A549 treated with CORT108297 at 1 μM for 4 hours (cell line): ENCODE measurements at places on chromosomes 11 and 22. TPM values are rescaled to one million over a fixed set of nuclear protein-coding genes. Genes with fewer than 3 reads are reported as not detected.

The RGL4 gene
- total RNA-seq = 0.05 TPM in 1 of 5 replicates, not detected in the others

The GPR83 gene
- total RNA-seq = 0.03 to 0.08 TPM (median 0.05 TPM) in 5 replicates

The CDCA5 gene
- 56.7 to 72.8 TPM (median 69.2 TPM) in 5 replicates for total RNA-seq

The BARX2 gene
- total RNA-seq = not detected in 5 replicates

The BTG4 gene
- total RNA-seq = 0.08 to 0.18 TPM (median 0.12 TPM) in 3 of 5 replicates, not detected in the others

The DSCAML1 gene
- total RNA-seq = 0.12 to 0.39 TPM (median 0.20 TPM) in 5 replicates

The MRGPRX3 gene
- total RNA-seq = 0.06 to 0.09 TPM in 2 of 5 replicates, not detected in the others
